ENCODE measurements at places on chromosomes 12 and 14. TPM values are rescaled to one million over a fixed set of nuclear protein-coding genes. Genes with fewer than 3 reads are reported as not detected.

DNA sequence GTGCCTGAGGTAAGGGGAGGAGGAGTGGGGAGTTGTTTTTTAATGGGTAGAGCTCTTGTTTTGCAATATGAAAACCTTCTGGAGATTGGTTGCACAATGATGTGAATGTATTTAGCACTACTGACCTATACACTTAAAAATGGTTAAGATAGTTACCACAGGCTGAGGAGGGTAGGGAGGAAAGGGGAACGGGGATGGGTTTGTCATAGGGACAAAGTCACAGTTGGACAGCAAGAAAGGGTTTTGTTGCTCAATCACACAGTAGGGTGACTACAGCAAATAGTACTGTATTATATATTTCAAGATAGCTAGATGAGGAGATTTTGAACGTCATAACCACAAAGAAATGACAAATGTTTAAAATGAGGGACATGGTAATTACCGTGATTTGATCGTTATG is 1562.4 kb downstream of the AACS start:
- no peak for DNase-seq

GRCh38 chr12:124125203-124125871 is 152.3 kb downstream of the ZNF664 start:
- no peak for DNase-seq

DNA sequence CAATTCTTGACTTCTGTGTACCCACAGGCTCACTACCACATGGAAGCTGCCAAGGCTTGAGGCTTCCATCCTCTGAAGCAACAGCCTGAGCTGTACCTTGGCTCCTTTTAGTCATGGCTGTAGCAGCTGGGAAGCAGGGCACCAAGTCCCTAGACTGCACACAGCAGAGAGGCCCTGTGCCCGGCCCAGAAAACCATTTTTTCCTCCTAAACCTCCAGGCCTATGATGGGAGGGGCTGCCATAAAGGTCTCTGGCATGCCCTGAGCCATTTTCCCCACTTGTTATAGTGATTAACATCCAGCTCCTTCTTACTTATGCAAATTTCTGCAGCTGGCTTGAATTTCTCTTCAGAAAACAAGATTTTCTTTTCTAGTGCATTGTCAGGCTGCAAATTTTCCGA is 121.8 kb downstream of the RPS6KA5 start:
- no peak for DNase-seq

DNA sequence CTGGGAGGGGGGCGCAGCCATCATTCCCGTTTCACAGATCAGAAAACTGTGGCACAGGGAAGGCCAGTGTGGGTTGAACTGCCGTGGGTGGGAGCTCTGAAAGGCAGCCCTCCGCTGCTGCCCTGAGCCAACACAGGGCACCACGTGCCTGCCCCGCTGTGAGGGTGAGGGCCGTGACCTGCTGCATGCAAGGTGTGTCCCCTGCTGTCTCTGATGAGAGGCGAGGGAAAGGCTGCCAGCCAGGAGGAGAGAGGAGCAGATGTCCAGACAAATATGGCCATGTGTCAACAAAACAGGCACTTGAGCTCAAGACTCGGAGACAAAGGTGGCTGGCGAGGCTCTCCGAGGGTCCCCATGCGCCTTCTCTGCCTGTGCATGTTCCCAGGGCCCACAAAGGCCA is 108.8 kb downstream of the RBM19 start:
- no peak for DNase-seq

Gene E2F7
- total RNA-seq: 20.0 TPM

Gene OASL
- 2.9 TPM for total RNA-seq

Gene GPRC5D
- total RNA-seq: not detected

Data from activated CD4-positive, alpha-beta T cell treated with anti-CD3 and anti-CD28 coated beads, Interleukin-2, amount 10 ng/mL, durations not matched to agents 24 days and 14 days (primary cell).